ENCODE measurements at places on chromosomes 6 and 20.

- DNase-seq: no peak
- no peak overlapping the region for H3K4me3 ChIP-seq
- H3K36me3 ChIP-seq: no peaks in the 10 kb centered on the region
- H3K4me1 ChIP-seq: peaks cover 3% of the 10 kb centered on the region
- H3K27ac ChIP-seq: no peak overlapping the region
Observed at GRCh38 chr20:58021481-58021880, 207.0 kb downstream of the ANKRD60 start.

GRCh38 chr20:56443654-56444540, 24.5 kb upstream of the RTF2 start:
- peak; percentile 95 for DNase-seq
- H3K36me3 ChIP-seq: peaks cover 24% of the 10 kb centered on the region
- peak overlapping the region; percentile 53 for H3K27ac ChIP-seq
- H3K4me3 ChIP-seq: no peak overlapping the region
- peaks cover 51% of the 10 kb centered on the region for H3K4me1 ChIP-seq
- H3K27me3 ChIP-seq: no peaks in the 10 kb centered on the region

DNA sequence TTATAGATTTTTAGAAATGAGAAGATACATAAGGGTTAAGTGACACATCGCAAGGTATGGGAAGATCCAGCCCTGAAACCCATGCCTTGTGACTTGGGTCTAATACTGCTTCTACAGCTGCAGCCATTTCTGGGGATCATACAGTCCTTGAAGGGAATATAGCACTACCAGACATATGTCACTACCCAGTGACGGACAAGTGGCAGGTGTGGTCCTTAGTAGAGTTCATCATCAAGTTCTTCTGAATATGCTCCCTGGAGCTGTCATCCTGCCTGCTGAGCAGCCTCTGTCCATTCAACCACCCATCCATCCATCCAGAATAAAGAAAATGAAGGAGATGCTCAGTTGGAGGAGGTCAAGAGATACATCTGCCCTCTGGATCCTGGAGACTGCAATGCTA, 118.6 kb upstream of the ASF1A start:
- no peak for DNase-seq
- no peaks in the 10 kb centered on the region for H3K27me3 ChIP-seq
- no peak overlapping the region for H3K4me3 ChIP-seq
- no peak overlapping the region for H3K27ac ChIP-seq
- no peaks in the 10 kb centered on the region for H3K36me3 ChIP-seq

DNA sequence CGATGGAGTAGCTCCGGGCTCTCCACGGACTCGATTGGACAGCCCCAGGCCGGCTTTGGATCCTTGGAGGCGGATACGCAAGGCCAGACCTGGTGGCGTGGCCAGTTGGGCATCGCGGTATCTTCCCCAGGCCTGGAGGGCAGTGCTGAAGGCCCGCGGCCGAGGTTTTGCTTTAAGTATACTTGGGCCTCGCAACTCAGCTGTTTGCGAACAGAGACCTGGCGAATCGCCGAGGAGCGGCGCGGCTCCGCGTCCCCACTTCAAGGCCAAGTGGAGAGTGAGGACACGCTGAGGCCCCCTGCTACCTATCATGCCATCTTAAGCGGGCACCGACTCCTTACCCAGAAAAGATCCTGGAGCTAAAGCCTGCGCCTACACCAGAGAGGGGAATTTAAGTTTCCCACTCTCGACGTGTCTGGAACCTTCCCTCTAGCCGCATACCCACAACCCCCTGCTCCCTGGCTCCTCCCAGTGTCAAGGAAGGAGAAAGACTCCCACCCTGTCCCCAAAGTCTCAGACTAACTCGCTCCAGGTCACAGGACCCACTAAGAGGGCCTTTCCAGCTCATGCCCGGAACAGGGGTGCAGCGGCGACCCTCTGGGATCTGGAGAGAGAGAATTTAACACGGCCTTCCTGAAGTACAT, 4.1 kb downstream of the LINC00237 start:
- peaks cover 88% of the 10 kb centered on the region for H3K27me3 ChIP-seq
- peak; percentile 33 for DNase-seq

DNA sequence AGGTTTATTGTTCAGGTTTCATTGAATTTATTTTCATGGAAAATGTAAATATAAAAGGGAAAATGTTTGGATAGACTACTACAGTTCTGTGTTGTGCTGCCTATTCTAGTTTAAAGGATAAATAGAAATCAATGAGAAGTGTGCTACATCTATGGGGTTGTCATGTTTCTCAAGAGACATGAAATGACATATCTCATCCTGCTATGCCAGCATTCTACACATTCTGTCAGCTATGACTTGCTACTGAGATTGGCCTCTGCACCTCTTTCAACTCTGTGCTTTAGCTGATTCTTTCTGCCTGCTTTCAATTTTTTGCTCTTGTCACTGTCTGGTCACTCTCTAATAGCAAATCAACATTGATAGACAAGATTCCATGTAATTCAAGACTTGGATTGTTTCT, 33.8 kb upstream of the COL19A1 start:
- no peaks in the 10 kb centered on the region for H3K27me3 ChIP-seq
- no peak for DNase-seq
- no peak overlapping the region for H3K27ac ChIP-seq
- H3K4me1 ChIP-seq: no peaks in the 10 kb centered on the region
- no peaks in the 10 kb centered on the region for H3K36me3 ChIP-seq

DNA sequence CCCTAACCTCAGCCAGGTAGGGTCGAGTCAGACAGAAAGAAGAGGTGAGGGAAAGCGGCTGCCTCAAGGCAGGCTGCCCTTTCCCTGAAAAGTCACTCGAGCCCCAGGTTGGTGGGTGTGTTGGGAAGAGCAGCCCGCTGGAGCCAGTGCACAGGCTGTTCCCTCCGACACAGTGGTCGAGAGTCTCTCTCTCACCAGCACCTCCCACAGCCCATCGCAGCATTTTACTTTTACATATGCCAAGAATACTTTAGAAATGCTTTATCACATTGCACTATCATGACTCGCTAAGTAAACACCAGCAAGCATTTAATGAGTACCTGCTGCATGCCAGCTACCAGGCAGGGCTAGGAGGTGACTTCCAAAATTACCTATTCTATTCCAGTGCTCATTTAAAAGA, 1.7 kb downstream of the PRPH2 start:
- no peaks in the 10 kb centered on the region for H3K4me1 ChIP-seq
- H3K4me3 ChIP-seq: no peak overlapping the region
- H3K27ac ChIP-seq: no peak overlapping the region
- no peak for DNase-seq
- H3K36me3 ChIP-seq: no peaks in the 10 kb centered on the region
- no peaks in the 10 kb centered on the region for H3K27me3 ChIP-seq

DNA sequence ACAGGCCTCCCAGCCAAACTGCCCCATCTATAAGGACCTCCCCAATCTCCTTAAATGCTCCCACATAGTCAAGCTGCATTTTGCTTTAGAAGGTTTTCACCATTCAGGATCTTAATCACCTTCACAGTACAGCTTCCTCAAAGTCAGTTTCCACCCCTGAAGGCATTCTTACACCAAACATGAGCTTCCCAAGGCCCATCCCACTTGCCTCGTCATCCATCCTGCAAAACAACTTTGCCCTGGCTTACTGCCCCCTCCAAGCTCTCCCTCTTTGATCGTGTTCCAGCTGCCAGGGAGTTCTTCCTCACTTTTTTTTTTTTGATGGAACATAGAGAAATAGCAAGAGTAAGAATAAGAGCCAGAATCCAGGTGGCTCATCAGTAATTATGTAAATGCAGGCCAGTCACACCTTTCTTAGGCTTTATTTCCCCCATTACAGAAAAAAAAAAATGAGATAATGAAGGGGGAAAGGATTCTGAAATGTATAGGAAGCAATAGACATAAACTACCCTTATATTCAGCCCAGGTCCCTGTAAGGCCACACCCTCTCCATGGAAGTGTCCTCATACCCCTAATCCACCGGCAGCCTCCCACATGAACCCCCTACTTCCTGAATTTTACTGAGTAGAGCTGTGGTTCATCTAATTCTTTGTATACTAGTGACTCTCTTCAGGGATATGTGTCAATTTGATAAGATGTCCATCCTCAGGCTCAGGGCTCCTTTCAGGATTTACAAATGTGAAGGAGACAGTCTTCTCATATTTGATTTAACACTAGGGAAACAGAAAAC, 12.7 kb downstream of the TRIM27 start:
- no peaks in the 10 kb centered on the region for H3K27me3 ChIP-seq
- peaks cover 46% of the 10 kb centered on the region for H3K36me3 ChIP-seq
- H3K4me1 ChIP-seq: no peaks in the 10 kb centered on the region
- H3K27ac ChIP-seq: no peak overlapping the region
- DNase-seq: no peak
- no peak overlapping the region for H3K4me3 ChIP-seq

- H3K36me3 ChIP-seq: no peaks in the 10 kb centered on the region
- no peak overlapping the region for H3K4me3 ChIP-seq
- DNase-seq: no peak
- H3K27ac ChIP-seq: no peak overlapping the region
- no peaks in the 10 kb centered on the region for H3K4me1 ChIP-seq
- H3K27me3 ChIP-seq: no peaks in the 10 kb centered on the region
Observed at GRCh38 chr6:159946912-159947311, 22.0 kb upstream of the IGF2R start.

- no peak overlapping the region for H3K4me3 ChIP-seq
- no peak for DNase-seq
- H3K27me3 ChIP-seq: no peaks in the 10 kb centered on the region
- H3K27ac ChIP-seq: no peak overlapping the region
Observed at GRCh38 chr6:78639111-78640110, 227.9 kb upstream of the IRAK1BP1 start.

DNA sequence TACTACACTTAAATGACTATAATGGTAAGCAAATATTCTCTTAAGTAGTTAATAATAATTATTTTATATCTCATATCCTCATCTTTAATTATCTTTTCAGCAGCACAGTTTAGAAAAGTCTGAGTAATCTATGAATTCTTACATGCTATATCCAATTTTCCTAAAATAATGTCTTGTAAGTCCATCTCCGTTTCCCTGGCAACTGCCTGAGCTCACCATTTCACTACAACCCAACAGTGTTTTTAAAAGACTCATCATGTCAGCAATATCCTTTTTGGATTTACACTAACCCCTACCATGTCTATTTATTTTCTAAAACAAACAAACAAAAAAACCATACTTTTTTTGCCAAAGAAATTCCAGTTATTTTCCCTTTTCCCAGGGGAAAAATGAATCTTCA, 859.6 kb downstream of the EYS start:
- DNase-seq: peak; percentile 4
- H3K27ac ChIP-seq: no peak overlapping the region
- no peaks in the 10 kb centered on the region for H3K36me3 ChIP-seq
- H3K27me3 ChIP-seq: no peaks in the 10 kb centered on the region
- H3K4me3 ChIP-seq: no peak overlapping the region

DNA sequence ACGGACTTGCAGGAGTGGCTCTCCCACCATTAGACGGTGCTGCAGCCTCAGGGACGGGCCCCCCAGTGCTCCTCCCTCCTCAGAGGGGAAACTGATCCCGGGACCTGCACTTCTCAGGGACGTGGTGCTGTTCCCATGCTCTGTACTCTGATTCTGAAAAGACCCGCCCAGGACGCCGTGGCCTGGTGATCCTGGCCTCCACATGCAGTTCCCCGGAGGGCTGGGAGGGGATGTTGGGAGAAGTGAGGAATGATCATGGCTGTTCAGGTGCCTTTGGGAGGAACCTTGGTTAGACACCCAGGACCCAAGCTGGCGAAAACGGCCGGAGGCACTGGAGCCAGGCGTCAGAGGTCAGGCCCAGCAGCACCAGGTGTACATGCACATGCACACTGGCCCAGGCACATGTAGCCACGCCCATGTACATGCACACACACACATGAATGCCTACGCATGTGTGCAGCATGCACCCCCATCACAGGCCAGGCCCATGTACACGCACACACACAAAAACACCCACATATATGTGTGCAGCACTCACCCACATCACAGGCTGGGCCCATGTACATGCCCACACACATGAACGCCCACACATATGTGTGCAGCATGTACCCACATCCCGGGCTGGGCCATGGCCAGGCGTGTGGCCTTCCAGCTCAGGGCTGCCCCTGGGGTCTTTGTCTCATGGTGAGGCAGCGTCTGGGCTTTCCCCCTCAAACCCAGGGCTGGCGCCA, 52.6 kb upstream of the DACT2 start:
- H3K4me1 ChIP-seq: peaks cover 11% of the 10 kb centered on the region
- DNase-seq: no peak
- H3K4me3 ChIP-seq: no peak overlapping the region
- no peak overlapping the region for H3K27ac ChIP-seq

DNA sequence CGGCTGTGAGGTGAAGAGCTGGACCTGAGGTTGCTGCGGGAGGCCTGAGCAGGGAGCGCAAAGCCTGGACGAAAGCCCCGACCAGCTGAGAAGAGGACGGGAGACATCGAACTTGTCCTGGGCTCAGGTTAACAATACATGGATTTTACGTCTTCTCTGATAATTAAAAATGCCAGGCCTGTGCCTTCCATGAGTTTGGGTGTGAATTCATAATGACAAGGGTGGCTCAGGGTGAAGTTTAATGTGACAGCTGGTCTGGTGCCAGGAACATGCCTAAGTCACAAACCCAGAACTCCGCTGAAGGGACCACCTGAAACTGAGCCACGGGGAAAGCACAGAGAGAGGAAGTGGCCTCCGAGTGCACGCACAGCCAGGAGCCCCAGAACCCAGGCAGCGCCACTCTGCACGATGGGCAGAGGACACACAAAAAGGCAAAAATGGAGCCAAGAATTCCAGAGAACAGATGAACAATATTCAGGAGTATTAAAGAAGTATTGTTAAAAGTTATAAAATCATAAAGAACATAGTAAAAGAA, 150.1 kb upstream of the RPS6KA2 start:
- DNase-seq: peak; percentile 9
- no peaks in the 10 kb centered on the region for H3K36me3 ChIP-seq
- no peaks in the 10 kb centered on the region for H3K4me1 ChIP-seq
- no peak overlapping the region for H3K27ac ChIP-seq

DNA sequence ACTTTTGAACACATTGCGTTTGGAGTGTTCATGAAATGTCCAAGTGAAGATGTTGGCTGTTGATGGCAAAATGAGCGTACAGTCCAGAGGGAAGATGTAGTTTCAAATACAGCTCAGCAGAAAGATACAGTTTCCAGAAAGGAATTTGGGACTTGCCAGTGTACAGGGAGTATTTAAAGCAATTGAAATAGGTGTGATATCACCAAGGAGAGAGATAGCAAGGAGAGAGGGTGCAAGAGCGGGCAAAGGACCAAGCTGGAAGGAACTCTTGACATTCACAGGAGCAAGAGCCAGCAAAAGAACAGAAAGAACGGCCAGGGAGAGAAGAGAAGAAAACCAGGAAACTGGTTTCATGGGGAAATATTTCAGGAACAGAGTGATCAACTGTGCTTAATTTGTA, 47.8 kb downstream of the CARMIL1 start:
- no peak overlapping the region for H3K4me3 ChIP-seq
- H3K27me3 ChIP-seq: no peaks in the 10 kb centered on the region
- no peaks in the 10 kb centered on the region for H3K36me3 ChIP-seq
- no peak for DNase-seq

GRCh38 chr6:157539421-157539822, 158.4 kb downstream of the ZDHHC14 start:
- H3K4me1 ChIP-seq: peaks cover 11% of the 10 kb centered on the region
- H3K27me3 ChIP-seq: no peaks in the 10 kb centered on the region
- peak; percentile 11 for DNase-seq
- H3K36me3 ChIP-seq: peaks cover 3% of the 10 kb centered on the region

- no peak overlapping the region for H3K4me3 ChIP-seq
- H3K27ac ChIP-seq: no peak overlapping the region
- peaks cover 7% of the 10 kb centered on the region for H3K27me3 ChIP-seq
- no peak for DNase-seq
Observed at GRCh38 chr20:48703107-48703506, 124.7 kb downstream of the PREX1 start.

GRCh38 chr6:169668203-169668847, 33.5 kb downstream of the WDR27 start:
- H3K27ac ChIP-seq: no peak overlapping the region
- no peaks in the 10 kb centered on the region for H3K27me3 ChIP-seq
- H3K4me1 ChIP-seq: no peaks in the 10 kb centered on the region
- no peak overlapping the region for H3K4me3 ChIP-seq
